Stimulated activated CD4-positive, alpha-beta T cell treated with anti-CD3 and anti-CD28 coated beads, Interleukin-4, amount 100 ng/mL, for 1 hour (primary cell): ENCODE measurements at places on chromosomes 7 and 10.

- no peak for DNase-seq
Measured at GRCh38 chr7:135970682-135971365, 6.3 kb downstream of the MTPN start.

DNA sequence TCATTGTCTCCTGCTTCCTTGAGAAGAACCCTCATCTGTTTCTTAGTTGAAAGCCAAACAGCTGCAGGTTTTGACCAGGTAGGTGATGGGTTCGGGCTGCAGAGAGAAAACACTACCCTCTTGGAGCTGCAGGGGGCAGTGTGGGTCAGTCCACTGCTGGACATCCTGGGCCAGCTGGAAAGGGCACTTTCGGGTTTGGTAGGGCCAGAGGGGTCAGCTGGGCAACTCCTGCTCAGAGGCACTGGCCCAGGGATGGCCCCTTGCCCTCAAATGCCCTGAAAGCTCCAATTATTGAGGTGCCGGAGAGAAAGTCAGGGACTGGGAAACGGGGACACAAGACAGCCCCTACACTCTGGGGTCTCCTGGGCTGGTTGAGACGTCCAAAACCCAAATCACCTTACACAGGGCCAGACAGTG is 90.7 kb downstream of the MKI67 start:
- DNase-seq = peak; percentile 64

DNA sequence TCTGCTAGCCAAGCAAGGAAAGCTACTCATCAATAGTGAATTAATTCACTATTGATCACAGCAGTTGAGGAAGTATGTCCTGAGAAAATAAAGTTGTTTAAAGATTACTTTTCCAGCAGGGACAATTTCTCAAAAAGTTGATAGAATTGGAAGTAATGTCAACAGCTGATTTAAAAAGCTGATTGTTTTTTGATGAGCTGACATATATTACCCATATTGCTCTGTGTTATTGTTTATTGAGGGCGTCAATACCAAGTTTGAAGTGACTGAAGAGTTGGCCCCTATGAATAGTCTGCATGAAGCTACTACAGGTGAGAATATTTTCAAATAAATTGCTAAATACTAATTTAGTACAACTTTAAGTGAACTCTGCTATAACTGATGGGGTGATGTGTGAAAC is 28.0 kb downstream of the ZFAND4 start:
- DNase-seq = no peak

GRCh38 chr10:120077707-120078492 is 185.4 kb downstream of the SEC23IP start:
- no peak for DNase-seq

DNA sequence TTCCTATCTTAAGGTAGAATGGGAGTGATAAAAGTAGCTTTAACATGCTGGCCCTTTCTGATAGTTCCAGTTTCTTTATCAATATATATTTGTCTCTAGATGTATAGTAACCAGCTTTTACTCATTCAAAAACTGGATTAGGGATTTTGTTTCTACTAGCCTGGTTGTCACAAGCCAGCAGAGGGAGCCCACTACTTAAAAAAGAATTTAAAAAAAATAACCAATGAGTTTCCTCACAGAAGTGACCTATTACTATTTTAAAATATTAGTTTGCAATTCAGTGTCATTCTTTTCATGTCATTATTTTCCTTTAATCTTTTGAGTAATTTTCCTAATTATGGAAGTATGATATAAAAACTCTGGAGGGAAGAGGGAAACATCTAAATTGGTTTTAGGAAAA is 142.1 kb downstream of the PHTF2 start:
- no peak for DNase-seq

- no peak for DNase-seq
Measured at GRCh38 chr10:114068054-114068707, 24.5 kb downstream of the ADRB1 start.

DNA sequence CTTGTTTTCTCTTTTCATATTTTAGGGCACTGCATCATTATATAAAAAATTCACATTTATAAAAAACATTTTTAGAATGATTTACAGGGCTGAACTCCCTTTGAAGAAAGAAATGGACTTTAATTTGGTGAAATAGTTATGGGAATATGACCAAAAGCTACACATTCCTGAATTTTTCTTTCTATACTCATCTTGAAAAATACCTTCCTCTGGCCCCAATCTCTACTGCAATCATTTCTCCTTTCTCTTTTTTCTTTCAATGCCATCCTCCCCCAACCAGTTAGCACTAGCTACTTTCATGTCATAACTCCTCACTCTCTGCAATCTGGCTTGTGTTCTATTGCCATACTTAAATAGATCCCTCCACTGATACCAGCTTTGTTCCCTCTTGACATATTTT is 6.2 kb downstream of the WNT8B start:
- DNase-seq = no peak

GRCh38 chr7:80435521-80435920 is 76.3 kb downstream of the GNAT3 start:
- no peak for DNase-seq

DNA sequence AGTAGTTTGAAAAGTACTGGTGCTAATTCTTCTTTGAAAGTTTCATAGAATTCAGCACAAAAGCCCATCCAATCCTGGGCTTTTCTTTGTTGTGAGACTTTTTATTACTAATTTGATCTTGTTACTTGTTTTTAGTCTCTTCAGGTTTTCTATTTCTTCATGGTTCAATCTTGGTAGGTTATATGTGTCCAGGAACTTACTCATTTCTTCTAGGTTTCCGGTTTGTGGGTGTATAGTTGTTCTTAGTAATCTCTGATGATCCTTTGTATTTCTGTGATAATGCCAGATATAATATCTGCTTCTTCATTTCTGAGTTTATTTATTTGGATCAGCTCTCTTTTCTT is 147.5 kb downstream of the RTKN2 start:
- DNase-seq = no peak

DNA sequence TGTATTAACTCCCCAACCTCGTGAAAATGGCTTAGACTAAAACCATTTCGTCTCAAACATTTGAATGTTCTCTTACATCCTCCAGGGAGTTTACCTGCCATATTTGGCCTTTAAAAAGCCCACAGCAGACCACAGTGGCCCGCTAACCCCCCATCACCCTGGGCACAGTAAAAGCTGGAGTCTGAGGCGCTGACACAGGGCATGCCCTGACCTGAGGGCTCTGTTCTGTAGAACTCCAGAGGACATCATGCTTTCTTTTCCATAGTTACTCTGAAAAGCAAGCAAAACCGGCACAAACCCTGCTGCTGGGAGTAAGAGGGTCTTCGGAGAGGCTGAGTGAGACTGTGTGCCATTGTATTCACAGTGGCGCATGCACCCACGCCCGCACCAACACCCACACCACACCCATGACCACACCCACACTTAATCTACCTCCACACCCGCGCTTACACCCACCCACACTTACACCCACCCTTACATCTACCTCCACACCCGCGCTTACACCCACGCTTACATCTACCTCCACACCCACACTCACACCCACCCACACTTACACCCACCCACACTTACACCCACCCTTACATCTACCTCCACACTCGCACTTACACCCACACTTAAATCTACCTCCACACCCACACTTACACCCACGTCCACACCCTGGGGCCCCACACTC is 32.1 kb downstream of the LRRC27 start:
- no peak for DNase-seq
